ENCODE measurements at places on chromosomes 2 and 18. TPM values are rescaled to one million over a fixed set of nuclear protein-coding genes. Genes with fewer than 3 reads are reported as not detected.
A peak's percentile ranks its signal among the peaks of the same experiment; 100 is the strongest.

Gene COBLL1
- total RNA-seq = 97.3 TPM

Gene VWC2L
- total RNA-seq = not detected

Gene TMEM200C
- 0.32 TPM for total RNA-seq

Gene ZNF514
- 14.2 TPM for total RNA-seq

Gene LYPD1
- total RNA-seq = not detected

Gene CACNB4
- 4.1 TPM for total RNA-seq

Gene MSTN
- total RNA-seq = not detected

GRCh38 chr18:26434887-26435286 is 113.5 kb downstream of the KCTD1 start:
- no peak for DNase-seq

DNA sequence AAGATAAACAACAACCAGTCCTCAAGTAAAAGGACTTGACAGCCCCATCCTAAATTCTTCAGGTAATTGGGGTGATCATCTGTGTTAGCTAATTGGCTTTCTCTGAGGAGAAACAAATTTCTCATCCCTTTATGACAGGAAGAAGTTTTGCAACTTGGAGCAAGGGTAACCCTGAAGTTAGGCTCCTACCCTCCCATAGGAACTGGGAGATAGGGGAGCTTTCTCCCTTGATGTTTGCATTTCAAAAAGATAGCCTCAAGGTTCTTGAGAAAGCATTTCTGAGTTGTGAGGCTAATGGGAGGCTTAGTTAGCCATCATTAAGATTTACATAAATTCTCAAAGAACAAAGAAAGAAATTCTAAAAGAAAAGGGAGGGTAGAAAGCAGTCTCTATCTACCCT is 95.4 kb downstream of the MAP2 start:
- no peak for DNase-seq

DNA sequence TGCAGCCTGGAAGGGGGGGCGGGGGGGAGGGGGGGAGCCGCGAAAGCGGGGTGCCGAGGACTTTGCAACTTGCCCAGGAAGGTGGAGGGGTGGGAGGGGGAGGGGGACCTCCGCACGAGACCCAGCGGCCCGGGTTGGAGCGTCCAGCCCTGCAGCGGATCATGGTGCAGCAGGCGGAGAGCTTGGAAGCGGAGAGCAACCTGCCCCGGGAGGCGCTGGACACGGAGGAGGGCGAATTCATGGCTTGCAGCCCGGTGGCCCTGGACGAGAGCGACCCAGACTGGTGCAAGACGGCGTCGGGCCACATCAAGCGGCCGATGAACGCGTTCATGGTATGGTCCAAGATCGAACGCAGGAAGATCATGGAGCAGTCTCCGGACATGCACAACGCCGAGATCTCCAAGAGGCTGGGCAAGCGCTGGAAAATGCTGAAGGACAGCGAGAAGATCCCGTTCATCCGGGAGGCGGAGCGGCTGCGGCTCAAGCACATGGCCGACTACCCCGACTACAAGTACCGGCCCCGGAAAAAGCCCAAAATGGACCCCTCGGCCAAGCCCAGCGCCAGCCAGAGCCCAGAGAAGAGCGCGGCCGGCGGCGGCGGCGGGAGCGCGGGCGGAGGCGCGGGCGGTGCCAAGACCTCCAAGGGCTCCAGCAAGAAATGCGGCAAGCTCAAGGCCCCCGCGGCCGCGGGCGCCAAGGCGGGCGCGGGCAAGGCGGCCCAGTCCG is 540 bp downstream of the SOX11 start:
- no peak for DNase-seq

GRCh38 chr2:9803023-9803805 is 40.1 kb upstream of the TAF1B start:
- DNase-seq = no peak

GRCh38 chr2:172931256-172931894 is 144.3 kb upstream of the MAP3K20 start:
- no peak for DNase-seq

DNA sequence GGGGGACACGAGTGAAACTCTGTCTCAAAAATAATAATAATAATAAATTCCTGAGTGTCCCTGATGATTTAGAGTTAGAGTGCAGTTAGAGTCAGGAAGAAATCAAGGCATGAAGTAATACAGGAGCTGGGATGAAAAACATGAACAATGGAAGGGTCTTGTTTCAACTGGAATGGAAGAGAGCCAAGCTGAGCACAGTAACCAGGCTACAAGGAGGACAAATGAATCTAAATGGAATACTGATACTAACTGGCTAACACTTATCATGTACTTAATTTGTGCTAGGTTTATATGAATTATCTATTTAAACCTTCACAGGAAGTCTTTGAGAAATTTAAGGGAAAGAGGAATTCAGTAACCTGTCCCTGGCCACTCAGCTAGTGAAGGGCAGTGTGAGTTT is 38.8 kb upstream of the PSME4 start:
- no peak for DNase-seq

DNA sequence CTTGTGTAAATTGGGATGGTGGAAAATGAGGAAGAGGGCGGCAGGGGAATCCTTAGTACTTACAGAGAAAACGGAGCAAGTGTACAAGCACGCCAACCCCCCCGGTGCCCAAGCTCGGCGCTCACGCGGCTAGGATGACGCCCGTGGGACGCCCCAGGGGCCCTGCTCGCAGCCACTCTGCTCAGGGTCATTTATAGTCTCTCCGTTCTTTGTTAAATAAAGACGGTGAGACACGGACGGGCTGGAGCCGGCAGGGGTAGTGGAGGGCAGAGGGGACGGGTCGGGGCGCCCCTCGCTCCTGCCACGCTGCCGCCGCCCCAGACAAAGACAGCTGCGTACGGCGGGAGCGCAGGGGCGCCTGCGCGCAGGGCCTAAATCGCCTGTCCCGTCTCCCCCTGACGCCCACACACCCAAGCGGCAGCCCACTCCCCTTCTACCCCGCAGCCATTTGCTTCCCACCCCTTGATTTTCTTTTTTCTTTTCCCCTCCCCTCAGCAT is 37.8 kb downstream of the PCBP1 start:
- peak; percentile 55 for DNase-seq

GRCh38 chr2:102049756-102050443 is 58.1 kb downstream of the IL1R2 start:
- DNase-seq = peak; percentile 81

DNA sequence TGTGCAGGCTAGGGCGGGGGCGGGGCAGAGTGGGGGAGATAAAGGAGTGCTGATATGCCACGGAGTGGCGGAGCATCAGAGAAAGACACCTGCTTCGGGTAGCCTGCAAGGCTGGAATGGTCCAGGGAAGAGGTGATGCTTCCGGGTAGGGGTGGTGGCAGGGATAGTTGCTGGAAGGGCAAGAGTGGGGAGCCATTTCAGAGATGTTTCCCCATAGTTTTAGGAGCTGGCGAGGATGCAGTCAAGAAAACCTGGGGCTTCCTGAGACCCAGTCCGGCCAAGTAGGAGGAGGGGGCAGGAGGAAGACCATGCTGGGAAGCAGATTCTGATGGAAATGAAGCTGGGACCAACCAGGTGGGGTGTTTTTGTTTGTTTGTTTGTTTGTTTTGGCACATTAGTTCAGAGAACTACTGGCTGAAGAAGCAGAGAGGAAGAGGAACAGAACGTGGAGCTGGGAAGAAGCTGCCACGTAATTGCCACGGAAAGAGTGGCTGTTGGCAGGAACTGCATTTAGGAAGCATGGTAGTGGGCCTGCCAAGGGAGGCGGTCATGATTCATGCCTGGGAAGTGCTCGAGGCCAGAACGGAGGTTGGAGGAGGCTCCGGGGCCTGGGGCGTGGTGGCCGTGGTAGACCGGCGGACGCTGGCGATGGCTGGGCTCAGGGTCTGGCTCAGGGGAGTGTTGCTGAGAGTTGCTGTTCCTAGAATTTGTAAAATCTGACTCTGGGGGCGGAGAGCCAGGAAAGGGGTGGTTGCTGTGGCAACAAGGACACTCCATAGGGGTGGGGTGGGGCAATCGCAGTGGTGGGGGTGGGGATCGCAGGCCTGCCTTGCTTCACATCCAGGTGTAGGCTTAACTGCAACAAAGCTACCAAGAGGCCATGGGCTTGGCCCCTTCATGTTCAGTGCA is 8.6 kb upstream of the INPP5D start:
- peak; percentile 92 for DNase-seq

- no peak for DNase-seq
Measured at GRCh38 chr18:70028734-70029133, 81.1 kb upstream of the CD226 start.

GRCh38 chr2:40394597-40394996 is 57.3 kb downstream of the SLC8A1 start:
- no peak for DNase-seq

DNA sequence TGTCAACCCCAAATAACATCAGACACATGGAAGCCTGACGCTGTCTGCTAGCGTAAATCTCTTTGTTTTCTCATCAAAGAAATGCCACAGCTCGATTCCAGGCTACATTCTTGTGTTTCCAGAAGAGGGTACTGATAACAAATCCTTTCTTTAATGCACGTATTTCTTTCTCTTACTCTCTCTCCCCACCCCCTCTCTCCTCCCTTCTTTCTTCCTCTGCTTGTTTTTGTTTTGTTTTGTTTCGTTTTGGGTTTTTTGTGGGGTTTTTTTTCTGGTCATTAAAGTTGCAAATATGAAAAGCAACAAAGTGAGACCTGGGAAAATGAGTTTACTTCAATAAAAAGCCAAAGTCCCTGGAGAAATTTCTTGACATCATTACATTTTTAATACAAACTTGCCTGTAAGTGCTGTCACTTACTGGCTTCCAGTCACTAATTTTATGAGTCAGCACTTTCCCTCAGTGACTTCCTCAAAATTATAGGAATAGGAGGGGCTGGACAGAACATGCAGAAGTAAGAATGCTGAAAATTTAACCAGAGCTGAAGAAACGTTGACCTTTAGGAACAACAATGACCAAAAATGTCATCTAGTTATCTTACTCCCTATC is 106.7 kb upstream of the NABP1 start:
- DNase-seq = no peak

- DNase-seq = peak; percentile 19
Measured at GRCh38 chr2:72112981-72113846, 34.4 kb downstream of the CYP26B1 start.

DNA sequence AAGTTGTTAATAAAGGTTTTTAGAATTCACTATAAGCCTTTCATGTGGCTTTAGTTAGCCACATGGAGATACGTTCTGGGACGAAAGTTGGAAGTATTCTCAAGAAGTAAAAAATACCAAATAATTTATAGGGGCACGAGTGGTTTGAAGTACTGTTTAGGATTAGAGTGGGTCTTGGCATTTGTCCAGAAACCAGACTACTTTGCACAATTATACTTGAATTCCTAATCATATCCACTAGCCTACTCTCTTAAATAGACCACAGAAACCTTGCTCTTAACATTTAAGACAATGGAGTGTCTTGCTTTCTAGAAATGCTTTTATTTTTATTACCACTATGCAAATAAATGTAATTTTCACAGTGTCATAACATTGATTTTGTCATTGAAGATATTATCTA is 44.6 kb downstream of the UBE2E3 start:
- no peak for DNase-seq

All from lower leg skin (tissue), 4 donors.